ENCODE measurements at places on chromosomes 5 and 9.

DNA sequence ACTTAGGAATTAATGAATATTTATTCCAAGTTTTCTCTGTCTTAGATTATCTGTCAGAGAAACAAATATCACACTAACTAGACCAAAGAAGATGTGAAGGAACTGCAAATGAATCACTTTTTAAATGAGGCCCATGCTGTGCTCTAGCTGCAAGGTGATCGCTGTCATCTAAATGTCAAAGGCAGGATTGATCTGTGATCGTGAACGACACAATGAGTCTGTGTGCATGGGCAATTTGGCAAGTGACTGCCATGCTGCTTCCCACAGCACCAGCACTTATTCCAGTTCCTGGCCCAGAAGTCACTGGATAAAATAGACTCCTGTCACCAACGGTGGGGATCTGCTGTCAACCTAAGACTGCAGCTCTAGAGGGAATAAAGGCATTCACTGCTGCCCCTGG is 141.2 kb downstream of the TRIM36 start:
- no peak for DNase-seq

DNA sequence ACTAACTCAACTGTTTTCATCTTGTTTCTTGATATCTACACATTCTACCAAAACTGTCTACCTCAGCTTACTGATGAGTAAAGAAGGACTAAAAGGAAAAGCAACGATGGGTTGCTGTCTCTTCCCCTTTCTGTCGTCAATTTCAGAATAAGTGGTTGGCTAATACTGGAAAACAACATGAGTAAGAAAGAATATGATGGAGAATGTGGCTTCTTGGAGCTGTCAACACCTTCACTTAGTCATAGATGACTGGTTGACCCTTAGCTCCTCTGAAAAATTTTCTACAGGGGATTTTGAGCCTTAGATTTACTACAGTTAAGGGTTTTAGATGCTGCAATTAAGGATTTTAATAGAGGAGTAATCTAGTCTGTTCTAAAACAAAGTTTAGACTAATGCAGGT is 797.9 kb downstream of the TLE4 start:
- no peak for DNase-seq

- DNase-seq: peak; percentile 87
These were observed 30.6 kb upstream of the MATR3 start for GRCh38 chr5:139262742-139263445.

- no peak for DNase-seq
These were observed 10.6 kb upstream of the HMHB1 start for GRCh38 chr5:143801252-143801939.

GRCh38 chr5:175159956-175160355 is 284.0 kb downstream of the DRD1 start:
- DNase-seq: no peak

Measured in spleen (tissue), 13 donors.